Hypothalamus (tissue), 51 donors: ENCODE measurements at places on chromosomes 4 and X.
A peak's percentile ranks its signal among the peaks of the same experiment; 100 is the strongest.

- DNase-seq, result no peak
These were observed 17.3 kb downstream of the FNIP2 start for GRCh38 chr4:158786121-158786601.

GRCh38 chrX:70426286-70427278 lies 3.5 kb downstream of the GDPD2 start:
- no peak for DNase-seq

DNA sequence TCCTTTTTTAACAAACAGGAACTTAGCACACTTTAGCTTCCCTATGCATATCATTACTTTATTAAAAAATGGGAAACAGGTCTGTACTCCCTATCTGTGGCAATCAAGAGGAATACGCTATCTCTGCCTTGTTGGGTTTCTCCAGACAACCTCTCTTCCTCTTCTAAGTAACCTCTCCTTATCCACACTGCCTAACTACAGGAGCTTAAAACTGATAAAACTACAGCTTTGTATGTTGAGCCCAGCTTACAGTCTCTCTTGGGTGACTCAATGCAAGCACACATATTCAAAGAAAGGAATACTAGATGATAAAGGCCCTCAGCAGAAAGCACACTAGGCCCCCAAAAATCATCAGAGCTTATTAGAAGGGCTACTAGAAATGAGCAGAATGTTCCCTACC lies 8.9 kb downstream of the NUP62CL start:
- no peak for DNase-seq

DNA sequence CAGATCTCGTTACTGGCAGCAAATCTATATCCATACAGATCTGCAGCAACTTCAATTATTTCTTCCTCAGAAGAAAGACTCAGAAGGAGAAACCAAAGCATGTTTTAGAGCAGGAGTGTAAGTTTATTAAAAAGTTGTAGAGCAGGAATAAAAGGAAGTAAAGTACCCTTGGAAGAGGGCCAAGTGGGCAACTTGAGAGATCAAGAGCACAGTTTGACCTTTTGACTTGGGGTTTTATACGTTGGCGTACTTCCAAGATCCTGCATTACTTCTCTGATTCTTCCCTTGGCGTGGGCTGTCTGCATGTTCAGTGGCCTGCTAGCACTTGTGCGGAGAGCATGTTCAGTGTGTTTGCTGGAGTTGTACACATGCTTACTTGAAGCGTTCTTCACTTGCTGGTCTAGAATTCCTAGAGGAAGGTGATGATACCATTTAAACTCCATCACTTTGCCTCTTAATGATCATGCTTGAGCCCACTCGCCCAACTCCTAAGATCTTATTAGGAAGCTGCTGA lies 1114.7 kb upstream of the PABPC4L start:
- DNase-seq, result no peak

- no peak for DNase-seq
These were observed 136.3 kb downstream of the ZNF330 start for GRCh38 chr4:141356963-141357335.

- no peak for DNase-seq
These were observed 39.8 kb downstream of the PLK4 start for GRCh38 chr4:127920521-127920920.

- DNase-seq, result no peak
These were observed 67.1 kb downstream of the DTHD1 start for GRCh38 chr4:36348403-36348938.

DNA sequence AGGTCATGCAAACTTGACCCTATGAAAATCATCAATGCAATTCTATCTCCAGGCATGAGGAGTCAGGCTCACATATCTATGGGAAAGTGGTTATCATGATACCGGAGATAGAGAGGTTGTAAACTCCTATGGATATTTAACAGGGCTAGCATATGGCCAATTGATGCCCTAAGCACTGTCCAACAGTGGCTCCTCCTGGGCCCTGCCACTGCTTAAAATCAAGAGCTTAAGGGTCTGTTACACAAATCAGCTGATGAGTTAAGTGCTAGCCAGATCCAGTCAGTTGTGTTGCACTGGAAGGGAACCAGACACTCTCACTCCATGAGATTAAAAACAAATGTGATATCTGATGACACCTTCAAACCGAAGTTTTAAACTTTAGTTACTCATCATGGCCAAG lies 337.6 kb downstream of the STIM2 start:
- no peak for DNase-seq

DNA sequence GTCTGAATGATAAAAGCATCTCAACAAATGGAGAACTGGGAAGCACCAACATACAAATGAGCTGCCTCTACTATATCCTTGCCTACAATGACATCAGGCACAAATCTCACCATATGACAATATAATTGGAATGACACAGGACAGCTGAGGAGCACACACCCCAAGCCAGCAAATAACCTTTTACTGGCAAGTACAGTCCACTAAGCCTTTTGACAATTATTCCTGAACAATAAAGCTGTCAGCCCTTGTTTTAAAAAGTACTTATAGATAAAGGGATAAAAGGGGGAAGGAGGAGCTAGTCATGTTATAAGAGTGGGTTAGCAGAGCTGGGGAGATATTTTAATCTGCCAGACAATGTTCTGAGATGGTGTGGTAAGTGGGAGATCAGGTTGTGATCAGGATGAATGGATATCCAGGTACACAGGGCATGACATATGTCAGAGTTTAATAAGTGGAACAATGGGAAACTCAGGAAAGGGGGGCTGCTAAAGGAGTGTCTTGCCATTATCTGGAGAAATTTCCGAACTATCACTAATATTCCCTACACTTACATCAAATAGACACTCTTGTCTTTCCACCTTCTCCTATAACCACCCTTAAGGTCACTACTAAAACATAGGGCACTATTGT lies 127.6 kb downstream of the GPC3 start:
- DNase-seq, result no peak

GRCh38 chr4:108165586-108165985 lies 3.1 kb downstream of the LEF1 start:
- no peak for DNase-seq

GRCh38 chrX:132639446-132639845 lies 150.6 kb upstream of the MBNL3 start:
- no peak for DNase-seq

GRCh38 chrX:43741843-43742573 lies 85.9 kb downstream of the MAOA start:
- DNase-seq, result no peak

DNA sequence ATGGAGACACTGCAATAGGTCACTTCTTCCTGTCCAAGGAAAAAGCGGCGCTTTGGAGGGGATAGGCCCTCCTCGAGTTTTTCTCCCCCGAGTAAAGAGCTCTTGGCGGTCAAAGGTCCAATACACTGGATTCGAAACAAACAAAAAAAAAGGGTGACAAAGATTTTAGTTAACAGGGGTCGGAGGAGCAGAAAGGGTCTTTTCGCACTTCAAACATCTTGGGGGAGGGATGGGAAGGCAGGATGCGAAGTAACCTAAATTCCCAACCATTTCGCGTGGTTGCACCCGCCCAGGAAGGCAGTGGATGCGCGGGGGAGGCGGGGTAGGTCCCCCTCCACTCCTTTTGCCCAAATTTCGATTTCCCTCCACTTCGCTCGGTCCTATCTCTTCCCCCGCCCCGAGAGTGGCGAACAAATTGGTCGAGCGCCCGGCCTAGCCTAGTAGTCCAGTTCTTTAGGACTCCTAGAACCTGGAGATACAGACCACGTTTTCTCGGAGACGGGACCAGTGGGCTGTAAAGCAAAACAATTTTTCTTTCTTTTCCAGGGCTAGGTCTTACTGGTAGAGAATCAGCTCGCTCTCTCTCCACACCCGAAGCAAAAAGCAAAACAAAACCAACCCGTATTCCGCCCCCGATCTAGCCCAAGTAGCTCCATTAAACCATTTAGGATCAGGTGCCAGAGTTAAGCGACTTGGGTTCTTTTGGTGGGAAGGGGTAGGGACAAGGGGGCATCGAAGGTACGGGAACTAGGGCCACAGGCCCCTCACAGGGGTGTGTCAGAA lies 2.0 kb upstream of the STAG2 start:
- peak; percentile 20 for DNase-seq

DNA sequence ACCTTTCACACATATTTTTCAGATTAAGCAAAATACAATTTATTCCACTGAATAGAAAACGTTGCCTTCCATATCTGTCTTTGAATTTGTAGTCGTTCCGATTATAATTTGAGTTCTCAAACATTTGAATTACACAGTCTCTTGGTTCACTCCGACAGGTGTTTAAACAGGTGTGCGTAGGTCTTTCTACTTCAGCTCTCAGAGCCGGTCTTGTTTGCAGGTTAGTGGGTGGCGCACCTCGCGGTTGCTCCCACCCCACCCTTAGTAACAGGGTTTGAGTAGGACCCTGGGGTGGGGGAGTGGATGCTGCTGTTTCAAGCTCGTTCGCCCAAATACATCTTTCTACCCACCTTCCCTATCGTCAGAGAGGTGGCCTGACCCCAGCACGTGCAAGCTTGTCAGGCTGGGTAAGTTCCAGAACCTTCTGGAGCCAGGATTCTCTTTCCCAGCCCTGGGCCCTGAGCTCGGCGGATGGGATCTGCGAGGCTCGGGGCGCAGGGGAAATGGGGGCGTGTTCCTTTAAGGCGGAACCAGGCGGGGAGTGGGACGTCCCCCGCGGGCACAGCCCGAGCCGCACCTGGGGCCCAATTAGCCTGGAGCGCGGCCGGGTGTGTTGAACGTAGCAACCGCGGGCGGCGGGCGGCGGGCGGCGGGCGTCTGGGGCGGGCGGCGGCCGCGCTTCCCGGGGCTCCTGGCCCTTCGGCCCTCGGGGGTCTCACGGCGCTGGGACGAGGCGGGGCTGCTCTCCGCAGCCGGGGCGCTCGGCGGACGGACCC lies at the start of gene FAM149A:
Gene FAM149A (plus strand): TSS at position 591 of the 776 bp plus-strand sequence.
- no peak for DNase-seq

DNA sequence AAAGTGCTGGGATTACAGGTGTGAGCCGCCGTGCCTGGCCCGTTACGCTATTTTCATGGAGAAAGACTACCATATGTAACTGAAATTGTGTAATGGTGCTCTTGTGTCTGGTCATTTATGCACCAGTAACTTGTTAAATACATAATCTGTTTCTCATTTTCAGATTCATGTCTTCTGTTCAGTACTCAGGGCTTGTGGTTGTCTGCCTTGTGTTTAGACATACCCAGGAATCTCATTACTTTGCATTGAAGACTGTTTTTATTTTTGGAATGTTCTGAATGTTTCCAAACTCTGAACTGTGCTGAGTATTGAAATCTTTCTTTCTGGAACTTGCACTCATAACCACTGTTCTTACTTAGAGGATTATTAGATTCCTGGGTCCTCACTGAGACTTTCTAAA lies 52.8 kb downstream of the PDLIM5 start:
- DNase-seq, result no peak

DNA sequence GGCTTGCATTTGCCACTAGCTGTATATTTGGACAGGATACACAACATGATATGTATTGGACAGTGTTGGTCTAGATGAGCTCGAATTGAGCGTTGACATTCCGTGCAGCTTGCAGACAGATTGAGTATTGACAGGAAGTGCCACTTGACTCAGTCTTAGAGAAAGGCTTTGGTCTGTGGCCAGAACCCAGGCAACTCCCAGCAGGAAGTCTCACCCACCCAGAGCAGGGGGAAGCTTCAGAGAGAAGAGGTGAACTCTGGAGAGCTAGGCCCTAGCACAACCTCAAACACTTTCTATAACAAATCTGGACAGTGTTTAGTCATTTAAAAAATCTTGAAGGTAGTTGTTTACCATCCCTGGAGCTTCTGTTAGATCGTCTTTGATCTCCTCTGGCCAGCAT lies 280.5 kb downstream of the FBXW7 start:
- no peak for DNase-seq

GRCh38 chr4:61992351-61992750 lies 792.2 kb downstream of the ADGRL3 start:
- no peak for DNase-seq

DNA sequence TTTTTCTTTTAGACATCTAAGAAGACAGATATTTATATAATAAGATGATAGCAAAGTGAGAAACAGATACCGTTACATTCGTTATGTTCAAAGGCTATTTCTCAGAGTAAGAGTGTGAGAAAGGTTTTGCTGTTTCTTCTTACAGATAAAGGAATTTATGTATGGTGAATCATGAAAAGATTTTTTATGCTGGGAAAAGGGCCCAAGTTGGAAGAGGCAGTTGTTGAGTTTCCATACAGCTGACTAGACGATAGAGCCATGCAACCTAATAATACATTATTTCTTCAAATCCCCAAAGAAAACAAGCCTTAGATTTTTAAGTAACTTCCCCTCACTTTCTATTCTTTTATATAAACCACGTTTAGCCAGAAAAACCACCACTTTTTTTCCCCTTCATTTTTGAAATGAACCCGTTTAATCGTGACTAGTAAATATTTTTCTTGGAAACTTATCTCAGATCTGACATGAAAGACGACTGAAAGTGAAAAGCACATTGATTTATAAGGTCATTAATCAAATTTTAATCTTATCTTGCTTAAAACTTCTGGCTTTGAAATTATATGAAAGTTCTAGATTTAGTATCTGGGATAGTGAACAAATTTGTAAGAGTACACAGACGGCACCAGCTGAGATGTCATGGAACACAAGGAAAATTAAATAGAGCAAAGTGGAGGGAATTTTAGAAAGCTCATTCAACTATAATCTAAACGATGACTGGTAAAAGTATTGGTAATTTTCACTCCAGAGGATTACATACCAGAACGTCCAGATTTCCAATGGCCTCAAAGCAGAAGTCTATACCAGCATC lies 10.9 kb downstream of the ADH6 start:
- DNase-seq, result no peak

GRCh38 chr4:14096396-14096965 lies 469.0 kb upstream of the BOD1L1 start:
- DNase-seq, result no peak

DNA sequence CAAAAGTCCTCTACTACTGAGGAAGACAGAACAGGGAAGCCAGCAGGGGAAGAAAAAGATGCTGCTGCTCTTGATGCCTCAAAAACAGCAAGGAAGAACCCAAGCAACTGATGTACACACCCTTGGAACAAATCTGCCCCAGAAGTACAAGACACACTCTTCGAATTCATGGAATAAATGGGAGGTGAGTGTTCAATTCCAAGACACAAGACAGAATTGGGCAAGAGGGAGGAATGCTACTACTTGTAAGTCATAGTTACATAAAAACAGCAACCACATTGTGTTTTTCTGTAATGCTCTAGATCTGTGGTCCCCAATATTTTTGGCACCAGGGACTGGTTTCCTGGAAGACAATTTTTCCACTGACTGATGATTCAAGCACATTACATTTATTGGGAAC lies 58.0 kb upstream of the H2AZ1 start:
- no peak for DNase-seq

GRCh38 chrX:9327086-9327746 lies 137.6 kb upstream of the TBL1X start:
- DNase-seq, result no peak

DNA sequence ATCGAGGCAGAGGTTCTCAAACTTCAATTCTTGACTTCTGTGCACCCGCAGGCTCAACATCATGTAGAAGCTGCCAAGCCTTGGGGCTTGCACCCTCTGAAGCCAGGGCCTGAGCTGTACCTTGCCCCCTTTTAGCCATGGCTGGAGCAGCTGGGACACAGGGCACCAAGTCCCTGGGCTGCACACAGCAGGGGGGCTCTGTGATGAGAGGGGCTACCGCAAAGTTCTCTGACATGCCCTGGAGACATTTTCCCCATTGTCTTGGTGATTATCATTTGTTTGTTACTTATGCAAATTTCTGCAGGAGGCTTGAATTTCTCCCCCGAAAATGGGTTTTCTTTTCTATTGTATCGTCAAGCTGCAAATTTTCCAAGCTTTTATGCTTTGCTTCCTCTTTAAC lies 4.9 kb upstream of the MAGEB17 start:
- no peak for DNase-seq
